ENCODE measurements at places on chromosomes 6 and 20. TPM values are rescaled to one million over a fixed set of nuclear protein-coding genes. Genes with fewer than 3 reads are reported as not detected.

PNPLA1 gene
- not detected for total RNA-seq

OPN5 gene
- total RNA-seq: not detected

GRCh38 chr6:153840039-153840850 lies 198.8 kb upstream of the OPRM1 start:
- DNase-seq: no peak

GRCh38 chr20:47244451-47244850 lies 112.0 kb downstream of the ZMYND8 start:
- no peak for DNase-seq

GRCh38 chr6:28658475-28659249 lies 133.0 kb downstream of the GPX5 start:
- no peak for DNase-seq
